Activated CD4-positive, alpha-beta memory T cell treated with anti-CD3 and anti-CD28 coated beads, Interleukin-2, amount 10 ng/mL, durations not matched to agents 7 days and 5 days (primary cell): ENCODE measurements at places on chromosomes 1 and 21. TPM values are rescaled to one million over a fixed set of nuclear protein-coding genes. Genes with fewer than 3 reads are reported as not detected.

DNA sequence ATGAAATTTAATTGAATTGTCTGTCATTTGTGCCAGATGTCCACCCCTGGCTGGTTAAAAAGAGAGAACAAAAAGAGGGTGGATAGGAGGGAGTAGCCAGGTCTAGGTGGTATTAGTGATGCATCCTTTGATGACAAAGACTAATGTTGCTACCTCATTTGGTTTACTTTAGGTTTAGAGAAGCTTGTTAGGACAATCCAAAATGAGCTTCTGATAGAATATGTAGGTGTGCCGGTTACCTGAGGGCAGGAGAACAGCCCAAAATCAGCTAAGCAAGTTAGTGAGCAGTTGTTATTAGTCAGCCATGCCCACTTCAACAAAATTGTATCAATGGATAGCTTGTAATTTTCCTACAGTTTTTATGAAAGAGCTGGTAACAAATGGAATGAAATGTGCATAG is 61.4 kb upstream of the PTGS2 start:
- DNase-seq: no peak
- no peaks in the 10 kb centered on the region for H3K36me3 ChIP-seq
- H3K4me3 ChIP-seq: no peak overlapping the region
- H3K4me1 ChIP-seq: peaks cover 28% of the 10 kb centered on the region
- no peak overlapping the region for H3K27ac ChIP-seq
- H3K27me3 ChIP-seq: peaks cover 5% of the 10 kb centered on the region

GRCh38 chr1:181216591-181216994 is 128.1 kb downstream of the IER5 start:
- no peak for DNase-seq
- no peaks in the 10 kb centered on the region for H3K36me3 ChIP-seq
- peaks cover 6% of the 10 kb centered on the region for H3K27me3 ChIP-seq
- no peak overlapping the region for H3K4me3 ChIP-seq

DNA sequence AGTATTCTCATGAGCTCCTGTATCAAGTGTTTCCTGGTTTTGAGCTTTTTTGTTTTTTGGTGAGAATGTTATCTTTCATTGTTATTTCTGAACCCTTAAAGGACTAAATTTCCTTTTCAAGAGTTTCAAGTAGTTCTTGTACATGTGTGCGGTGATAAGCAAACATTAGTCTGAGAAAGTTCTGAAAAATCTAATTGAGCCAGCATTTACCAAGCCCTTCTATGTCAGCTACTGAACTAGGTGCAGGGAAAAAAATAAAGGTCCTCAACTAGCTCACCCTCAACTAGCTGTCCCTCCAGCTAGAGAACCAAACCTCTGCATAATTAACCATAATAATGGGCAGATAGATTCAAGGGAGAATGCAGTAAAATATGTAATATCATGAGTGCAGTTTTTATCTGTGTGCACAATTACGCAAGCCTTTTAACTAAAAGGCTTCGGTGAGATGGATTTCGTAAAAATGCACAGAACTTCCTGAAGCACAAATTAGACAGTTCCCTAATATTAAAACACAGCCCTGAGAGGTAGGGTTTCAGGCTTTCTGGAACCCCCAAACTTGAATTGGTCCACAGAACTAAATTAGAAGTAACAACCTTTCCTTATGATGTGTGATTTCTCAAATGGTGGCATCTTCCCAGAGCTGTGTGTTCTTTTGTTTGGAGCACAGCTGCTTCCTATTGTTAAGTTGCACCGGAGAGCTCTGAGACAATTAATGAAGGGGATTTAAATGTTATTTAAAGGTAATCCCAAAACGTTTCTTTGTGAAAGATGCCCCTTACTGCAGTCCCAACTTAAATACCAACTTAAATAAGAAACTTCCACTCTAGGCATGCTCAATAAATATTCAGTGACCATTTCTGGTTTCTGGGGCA is 165.8 kb downstream of the NFIA start:
- no peaks in the 10 kb centered on the region for H3K36me3 ChIP-seq
- H3K27me3 ChIP-seq: no peaks in the 10 kb centered on the region

GRCh38 chr1:99292886-99293285 is 28.6 kb downstream of the PLPPR4 start:
- no peak overlapping the region for H3K4me3 ChIP-seq
- no peaks in the 10 kb centered on the region for H3K36me3 ChIP-seq
- no peaks in the 10 kb centered on the region for H3K27me3 ChIP-seq
- no peak overlapping the region for H3K27ac ChIP-seq
- H3K4me1 ChIP-seq: no peaks in the 10 kb centered on the region
- DNase-seq: no peak

- H3K4me1 ChIP-seq: no peaks in the 10 kb centered on the region
- peaks cover 8% of the 10 kb centered on the region for H3K27me3 ChIP-seq
- no peak overlapping the region for H3K27ac ChIP-seq
- H3K36me3 ChIP-seq: no peaks in the 10 kb centered on the region
- no peak for DNase-seq
Observed at GRCh38 chr1:34915521-34915920, 13.9 kb downstream of the DLGAP3 start.

- H3K4me1 ChIP-seq: peaks cover 13% of the 10 kb centered on the region
- DNase-seq: peak; percentile 30
- no peaks in the 10 kb centered on the region for H3K36me3 ChIP-seq
- no peak overlapping the region for H3K27ac ChIP-seq
- peaks cover 2% of the 10 kb centered on the region for H3K27me3 ChIP-seq
Observed at GRCh38 chr1:179369751-179370341, 4.1 kb downstream of the AXDND1 start.

- DNase-seq: no peak
- H3K36me3 ChIP-seq: no peaks in the 10 kb centered on the region
- peaks cover 9% of the 10 kb centered on the region for H3K4me1 ChIP-seq
- H3K4me3 ChIP-seq: no peak overlapping the region
- peaks cover 11% of the 10 kb centered on the region for H3K27me3 ChIP-seq
Observed at GRCh38 chr1:145695821-145696629, 11.1 kb downstream of the PDZK1 start.

- no peak overlapping the region for H3K4me3 ChIP-seq
- H3K27me3 ChIP-seq: peaks cover 3% of the 10 kb centered on the region
- H3K4me1 ChIP-seq: no peaks in the 10 kb centered on the region
- no peak overlapping the region for H3K27ac ChIP-seq
- DNase-seq: no peak
- peaks cover 5% of the 10 kb centered on the region for H3K36me3 ChIP-seq
Observed at GRCh38 chr1:234649432-234650081, 39.6 kb upstream of the IRF2BP2 start.

DNA sequence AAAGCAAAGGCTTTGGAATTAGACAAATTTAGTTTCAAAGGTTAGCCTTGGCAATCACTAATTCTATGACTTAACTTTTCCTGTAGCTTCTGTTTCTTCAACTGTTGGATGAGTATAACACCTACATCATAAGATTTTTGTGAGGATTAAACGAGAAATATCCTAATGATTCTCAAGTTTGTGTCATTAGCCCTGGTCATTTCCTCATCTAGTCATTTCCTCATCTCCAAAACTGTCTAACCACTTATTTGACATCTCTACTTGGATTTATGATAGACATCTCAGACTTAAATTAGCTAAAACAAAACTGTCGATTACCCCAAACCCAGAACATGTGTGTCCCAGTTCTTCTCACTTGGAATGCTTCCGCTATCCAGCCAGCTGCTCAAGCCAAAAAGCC is 80.2 kb upstream of the CHODL start:
- no peak overlapping the region for H3K27ac ChIP-seq
- no peaks in the 10 kb centered on the region for H3K36me3 ChIP-seq
- no peak for DNase-seq
- no peaks in the 10 kb centered on the region for H3K4me1 ChIP-seq

DNA sequence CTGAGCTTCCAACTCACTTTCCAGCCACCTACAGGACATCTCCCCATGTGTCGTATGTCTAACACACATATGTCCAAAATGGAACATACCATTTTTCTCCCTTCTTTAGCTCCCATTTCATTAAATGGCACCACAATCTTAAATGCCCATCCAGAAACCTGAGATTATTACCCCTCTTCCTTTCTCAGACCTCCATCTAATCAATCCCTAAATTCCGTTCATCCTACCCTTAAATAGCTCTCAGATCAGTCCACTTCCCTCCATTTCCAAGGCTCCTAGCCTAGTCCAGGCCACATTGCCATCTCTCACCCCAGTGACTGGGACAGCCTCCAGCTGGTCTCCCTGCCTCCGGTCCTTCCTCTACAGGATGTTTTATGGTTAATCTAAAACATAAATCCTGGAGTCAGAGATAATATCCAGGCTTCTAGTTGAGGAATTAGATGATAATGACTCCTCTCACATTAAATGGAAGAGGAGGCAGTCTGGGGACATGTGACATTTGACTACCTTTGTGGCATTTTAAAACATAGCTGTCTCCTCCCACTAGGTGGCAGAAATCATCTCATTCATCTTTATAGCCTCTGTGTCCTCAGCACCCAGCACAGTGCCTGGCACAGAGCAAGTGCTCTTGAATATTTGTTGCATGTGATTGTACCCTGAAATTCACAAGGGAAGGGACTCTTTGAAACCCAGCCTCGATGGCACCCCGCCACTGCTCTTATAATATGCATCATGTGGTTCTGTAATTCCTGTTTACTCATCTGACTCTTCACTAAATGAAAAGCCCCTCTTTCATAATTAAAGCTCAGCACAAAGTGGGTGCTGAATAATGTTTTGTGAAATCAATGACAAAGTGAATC is 102.3 kb downstream of the TMEM53 start:
- peaks cover 36% of the 10 kb centered on the region for H3K27me3 ChIP-seq
- no peak overlapping the region for H3K4me3 ChIP-seq
- H3K4me1 ChIP-seq: no peaks in the 10 kb centered on the region
- H3K36me3 ChIP-seq: no peaks in the 10 kb centered on the region

GRCh38 chr1:54997711-54997986 is 1.1 kb upstream of the BSND start:
- no peak overlapping the region for H3K27ac ChIP-seq
- peaks cover 39% of the 10 kb centered on the region for H3K27me3 ChIP-seq
- no peak for DNase-seq
- no peaks in the 10 kb centered on the region for H3K36me3 ChIP-seq
- H3K4me1 ChIP-seq: peaks cover 35% of the 10 kb centered on the region
- H3K4me3 ChIP-seq: no peak overlapping the region

GRCh38 chr1:78045563-78045925 is 222 bp upstream of the GIPC2 start:
- peak overlapping the region; percentile 70 for H3K4me3 ChIP-seq
- no peaks in the 10 kb centered on the region for H3K36me3 ChIP-seq
- H3K27ac ChIP-seq: no peak overlapping the region
- peaks cover 25% of the 10 kb centered on the region for H3K4me1 ChIP-seq
- no peak for DNase-seq

DNA sequence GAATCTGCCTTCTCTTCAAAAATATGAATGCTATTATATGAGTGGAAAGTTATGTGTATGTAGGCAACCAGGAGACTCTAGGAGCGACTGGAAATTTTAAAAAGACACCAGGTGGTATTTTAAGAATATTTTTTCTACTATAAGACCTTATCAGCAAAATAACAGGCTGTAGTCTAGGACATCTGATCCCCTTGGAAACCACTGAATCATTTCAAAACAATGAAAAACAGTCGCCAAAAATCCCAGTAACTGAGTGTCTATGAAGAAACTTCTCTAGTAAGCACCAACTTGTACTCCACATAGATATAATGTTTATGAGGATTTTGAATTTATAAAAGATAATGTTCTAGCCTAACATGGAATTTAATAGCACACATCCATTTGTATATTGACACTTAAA is 358.5 kb downstream of the GPATCH2 start:
- H3K4me1 ChIP-seq: no peaks in the 10 kb centered on the region
- no peaks in the 10 kb centered on the region for H3K27me3 ChIP-seq
- DNase-seq: no peak
- H3K27ac ChIP-seq: no peak overlapping the region

- no peaks in the 10 kb centered on the region for H3K36me3 ChIP-seq
- DNase-seq: no peak
- no peaks in the 10 kb centered on the region for H3K4me1 ChIP-seq
- H3K27ac ChIP-seq: no peak overlapping the region
- H3K4me3 ChIP-seq: no peak overlapping the region
Observed at GRCh38 chr1:33516428-33516827, 44.0 kb downstream of the ZSCAN20 start.

DNA sequence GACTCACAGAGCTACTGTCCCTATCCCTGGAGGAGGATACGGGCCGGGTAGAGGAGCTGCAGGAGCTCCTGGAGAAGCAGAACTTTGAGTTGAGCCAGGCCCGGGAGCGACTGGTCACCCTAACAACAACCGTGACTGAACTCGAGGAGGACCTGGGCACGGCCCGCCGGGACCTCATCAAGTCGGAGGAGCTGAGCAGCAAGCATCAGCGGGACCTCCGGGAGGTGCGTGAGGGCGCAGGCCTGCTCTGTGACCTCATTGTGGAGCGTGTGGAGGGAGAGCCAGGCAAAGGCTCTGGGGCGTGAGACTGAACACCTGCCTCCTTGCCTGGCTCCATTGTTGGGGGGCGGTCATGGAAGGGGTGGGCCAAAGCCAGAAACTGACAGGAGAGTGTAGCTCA is 19.0 kb downstream of the PPFIA4 start:
- DNase-seq: no peak
- no peaks in the 10 kb centered on the region for H3K27me3 ChIP-seq
- no peak overlapping the region for H3K27ac ChIP-seq
- peaks cover 3% of the 10 kb centered on the region for H3K36me3 ChIP-seq
- peaks cover 3% of the 10 kb centered on the region for H3K4me1 ChIP-seq

GRCh38 chr1:20318971-20319370 is 28.3 kb downstream of the VWA5B1 start:
- no peaks in the 10 kb centered on the region for H3K36me3 ChIP-seq
- H3K27ac ChIP-seq: no peak overlapping the region
- H3K4me1 ChIP-seq: peaks cover 28% of the 10 kb centered on the region
- H3K27me3 ChIP-seq: peaks cover 27% of the 10 kb centered on the region
- DNase-seq: no peak

GRCh38 chr1:41014871-41015270 is 6.7 kb downstream of the SLFNL1 start:
- H3K4me3 ChIP-seq: no peak overlapping the region
- no peak overlapping the region for H3K27ac ChIP-seq
- peaks cover 48% of the 10 kb centered on the region for H3K36me3 ChIP-seq
- no peaks in the 10 kb centered on the region for H3K27me3 ChIP-seq
- H3K4me1 ChIP-seq: no peaks in the 10 kb centered on the region

ENAH gene
- not detected for total RNA-seq

CD53 gene
- 657 TPM for total RNA-seq

IFI44 gene
- 320 TPM for total RNA-seq

LCE6A gene
- total RNA-seq: not detected

NTNG1 gene
- not detected for total RNA-seq

PODN gene
- total RNA-seq: not detected

SLC37A1 gene
- 12.7 TPM for total RNA-seq

SLC35D1 gene
- 15.7 TPM for total RNA-seq
